GM03348 (cell line): ENCODE measurements at places on chromosomes 11 and 22.
A peak's percentile ranks its signal among the peaks of the same experiment; 100 is the strongest.

- no peak for DNase-seq
These were observed 14.0 kb downstream of the NOX4 start for GRCh38 chr11:89477175-89477574.

DNA sequence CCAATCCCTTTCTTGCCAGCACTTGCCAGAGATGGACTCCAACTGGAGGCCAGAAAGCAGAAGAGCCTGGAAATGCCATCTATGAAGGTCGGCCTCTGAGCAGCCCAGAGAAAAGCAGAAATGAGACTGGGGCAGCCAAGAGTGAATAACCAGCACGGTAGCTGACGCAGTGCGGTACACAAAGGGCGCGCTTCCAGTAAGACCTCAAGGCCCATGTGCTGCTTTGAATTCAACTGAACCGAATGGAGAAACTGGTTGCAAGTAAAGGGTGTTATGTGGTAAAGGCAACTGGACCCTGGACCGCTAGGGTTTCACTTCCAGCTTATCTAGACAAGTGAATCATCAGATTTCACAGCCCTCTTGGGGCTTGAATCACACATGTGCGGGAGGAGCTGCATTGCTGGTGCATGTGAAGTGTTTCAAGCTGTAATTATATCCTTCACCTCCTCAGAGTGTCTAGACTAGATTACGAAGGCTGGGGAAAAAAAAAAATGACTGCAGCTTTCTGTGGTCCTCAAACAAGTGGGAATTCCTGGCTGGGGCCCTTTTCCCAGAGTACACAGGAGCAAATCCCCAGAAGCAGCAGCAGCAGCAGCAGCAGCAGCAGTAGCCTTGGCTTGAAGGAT, 128.9 kb downstream of the CCDC34 start:
- peak; percentile 88 for DNase-seq

GRCh38 chr11:24588081-24588480, 91.2 kb downstream of the LUZP2 start:
- no peak for DNase-seq

- DNase-seq: no peak
These were observed 3.1 kb downstream of the CYB5R3 start for GRCh38 chr22:42645938-42646568.

DNA sequence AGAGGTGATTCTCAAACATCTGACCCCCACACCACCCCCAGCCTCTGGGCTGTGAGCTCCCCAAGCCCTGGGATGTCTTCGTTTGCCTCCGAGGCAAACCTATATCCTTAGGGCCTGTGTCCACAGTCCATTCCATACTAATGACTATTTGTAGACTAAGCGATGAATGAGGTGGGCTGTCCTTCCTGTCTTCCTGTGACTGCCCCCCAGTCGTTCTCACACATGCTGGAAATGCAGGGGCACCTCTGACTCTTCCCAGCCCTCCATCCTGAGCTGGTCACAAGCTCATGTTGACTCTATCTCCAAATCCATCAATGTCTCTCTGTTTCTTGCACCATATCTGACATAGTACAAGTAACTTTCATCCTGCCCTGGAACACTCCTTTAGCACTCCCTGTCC, 4.8 kb downstream of the ATG16L2 start:
- DNase-seq: no peak
